T-helper 1 cell (primary cell): ENCODE measurements at places on chromosomes 7 and 10.

DNA sequence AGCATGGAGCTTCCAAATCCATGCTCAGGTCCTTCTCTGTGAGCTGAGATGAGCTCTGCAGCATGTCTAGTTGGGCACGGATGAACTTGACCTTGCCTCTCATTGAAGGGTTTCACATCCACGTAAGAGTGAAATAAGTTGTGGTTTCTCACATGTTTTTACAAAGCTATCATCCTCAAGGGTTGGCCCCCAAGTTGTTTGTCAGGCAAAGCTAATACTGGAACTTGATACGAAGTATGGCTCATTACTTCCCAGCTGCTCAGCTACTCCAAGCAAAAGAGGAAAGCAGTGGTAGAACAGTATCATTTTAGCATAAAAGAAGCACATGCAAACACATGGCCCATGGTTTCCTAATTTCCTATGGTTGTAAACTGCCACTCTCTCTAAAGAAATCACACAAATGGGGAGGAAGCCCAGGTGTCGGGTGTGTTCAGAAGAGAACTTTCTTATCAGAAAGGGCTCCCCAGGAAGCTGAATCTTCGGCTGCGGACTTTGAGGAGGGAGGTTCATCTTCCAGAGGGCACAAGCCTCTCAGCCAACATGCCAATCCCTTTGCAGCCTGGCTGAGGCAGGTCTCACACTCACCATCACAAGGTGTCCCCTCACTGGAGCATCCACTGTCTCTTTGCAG lies 45.3 kb downstream of the PDLIM1 start:
- DNase-seq, result no peak

- DNase-seq, result no peak
Observed at GRCh38 chr10:88540351-88540750, 42.8 kb downstream of the RNLS start.

- DNase-seq, result no peak
Observed at GRCh38 chr10:109894516-109894915, 28.8 kb downstream of the XPNPEP1 start.

GRCh38 chr7:69840248-69840647 lies 242.0 kb downstream of the AUTS2 start:
- DNase-seq, result no peak

GRCh38 chr10:88730864-88731263 lies 24.8 kb downstream of the LIPK start:
- DNase-seq, result no peak

- no peak for DNase-seq
Observed at GRCh38 chr7:123271856-123272255, 72.1 kb upstream of the SLC13A1 start.

- no peak for DNase-seq
Observed at GRCh38 chr10:101118031-101118430, 13.1 kb upstream of the TLX1 start.

- no peak for DNase-seq
Observed at GRCh38 chr7:25853314-25853713, 298.7 kb upstream of the NFE2L3 start.

GRCh38 chr7:64889686-64890162 lies 13.3 kb upstream of the ZNF273 start:
- no peak for DNase-seq

GRCh38 chr7:17150018-17150417 lies 148.4 kb upstream of the AHR start:
- no peak for DNase-seq

- DNase-seq, result no peak
Observed at GRCh38 chr7:138980563-138981291, 462 bp downstream of the KIAA1549 start.

GRCh38 chr10:5946786-5947185 lies 30.6 kb downstream of the IL15RA start:
- DNase-seq, result no peak

DNA sequence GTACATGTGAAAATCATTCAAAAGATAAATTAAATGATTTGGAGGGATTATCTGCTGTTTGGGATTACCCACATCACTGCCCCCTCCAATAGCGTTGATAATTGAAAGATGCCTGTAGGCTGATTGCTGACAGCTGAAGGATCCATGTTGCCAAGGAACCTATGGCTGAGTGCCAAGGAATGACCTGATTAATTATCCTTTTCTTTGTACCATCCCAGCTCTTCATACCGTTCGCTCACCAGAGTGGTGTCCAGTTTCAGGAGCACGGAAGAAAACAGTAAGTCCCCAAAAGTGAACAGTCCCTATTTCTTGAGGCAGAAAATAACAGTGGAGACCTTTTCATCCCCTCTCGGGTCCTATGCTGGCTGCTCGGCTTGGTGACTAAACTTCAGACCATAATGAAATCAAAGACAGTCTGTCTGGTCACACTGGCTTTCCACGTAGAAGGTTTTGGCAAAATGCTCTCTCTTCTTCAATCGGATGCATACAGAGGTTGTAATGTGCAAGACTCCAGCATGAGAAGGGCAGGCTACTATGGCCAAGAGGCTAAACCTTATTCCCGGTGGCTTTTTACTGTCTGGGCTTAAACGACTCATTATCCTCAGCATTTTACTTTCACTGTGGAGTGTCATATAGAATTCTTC lies 108.8 kb downstream of the SPAG6 start:
- no peak for DNase-seq

- DNase-seq, result no peak
Observed at GRCh38 chr7:52486267-52486666, 549.2 kb upstream of the POM121L12 start.

DNA sequence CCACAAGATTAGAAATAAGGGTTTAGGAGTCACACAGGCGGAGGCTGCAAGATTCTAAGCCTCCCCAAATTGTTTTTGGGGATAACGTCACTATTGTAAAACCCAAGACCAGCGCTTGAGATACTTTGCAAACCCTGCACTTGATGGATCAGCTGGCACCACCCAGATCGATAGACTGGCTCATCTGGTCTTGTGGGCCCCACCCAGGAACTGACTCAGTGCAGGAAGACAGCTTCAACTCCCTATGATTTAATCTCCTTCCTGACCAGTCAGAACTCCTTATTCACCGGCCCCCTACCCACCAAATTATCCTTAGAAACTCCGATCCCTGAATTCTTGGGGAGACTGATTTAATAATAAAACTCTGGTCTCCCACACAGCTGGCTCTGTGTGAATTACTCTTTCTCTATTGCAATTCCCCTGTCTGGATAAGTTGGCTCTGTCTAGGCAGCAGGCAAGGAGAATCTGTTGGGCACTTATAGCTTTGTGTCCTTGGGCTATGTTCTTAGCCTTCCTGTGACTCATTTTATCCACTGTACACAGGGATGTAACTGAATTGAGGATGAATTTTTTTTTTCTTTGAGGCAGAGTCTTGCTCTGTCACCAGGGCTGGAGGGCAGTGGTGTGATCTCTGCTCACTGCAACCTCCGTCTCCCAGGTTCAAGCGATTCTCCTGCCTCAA lies 64.4 kb upstream of the CARD11 start:
- DNase-seq, result no peak

DNA sequence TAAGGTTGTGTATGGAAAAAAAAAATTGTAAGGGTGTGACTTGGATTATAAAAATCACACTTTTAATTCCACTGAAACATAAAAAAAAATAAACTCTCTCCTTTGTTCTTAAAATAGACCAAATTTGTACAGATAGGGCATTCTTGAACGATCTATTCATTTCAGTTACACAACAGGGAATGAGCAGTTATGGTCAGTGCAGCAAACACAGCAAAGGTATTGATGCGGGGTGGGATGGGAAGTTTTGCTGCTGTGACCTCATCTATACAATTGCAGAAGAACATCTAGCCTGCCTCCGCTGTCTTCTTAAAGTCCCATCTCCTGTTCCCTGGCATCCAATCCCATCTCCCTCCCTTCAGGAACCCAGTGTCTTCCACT lies 580.2 kb downstream of the SUGCT start:
- DNase-seq, result no peak

- DNase-seq, result no peak
Observed at GRCh38 chr10:2054728-2055127, 317.4 kb upstream of the ADARB2 start.

- DNase-seq, result no peak
Observed at GRCh38 chr10:5305374-5305773, 59.4 kb upstream of the UCN3 start.

DNA sequence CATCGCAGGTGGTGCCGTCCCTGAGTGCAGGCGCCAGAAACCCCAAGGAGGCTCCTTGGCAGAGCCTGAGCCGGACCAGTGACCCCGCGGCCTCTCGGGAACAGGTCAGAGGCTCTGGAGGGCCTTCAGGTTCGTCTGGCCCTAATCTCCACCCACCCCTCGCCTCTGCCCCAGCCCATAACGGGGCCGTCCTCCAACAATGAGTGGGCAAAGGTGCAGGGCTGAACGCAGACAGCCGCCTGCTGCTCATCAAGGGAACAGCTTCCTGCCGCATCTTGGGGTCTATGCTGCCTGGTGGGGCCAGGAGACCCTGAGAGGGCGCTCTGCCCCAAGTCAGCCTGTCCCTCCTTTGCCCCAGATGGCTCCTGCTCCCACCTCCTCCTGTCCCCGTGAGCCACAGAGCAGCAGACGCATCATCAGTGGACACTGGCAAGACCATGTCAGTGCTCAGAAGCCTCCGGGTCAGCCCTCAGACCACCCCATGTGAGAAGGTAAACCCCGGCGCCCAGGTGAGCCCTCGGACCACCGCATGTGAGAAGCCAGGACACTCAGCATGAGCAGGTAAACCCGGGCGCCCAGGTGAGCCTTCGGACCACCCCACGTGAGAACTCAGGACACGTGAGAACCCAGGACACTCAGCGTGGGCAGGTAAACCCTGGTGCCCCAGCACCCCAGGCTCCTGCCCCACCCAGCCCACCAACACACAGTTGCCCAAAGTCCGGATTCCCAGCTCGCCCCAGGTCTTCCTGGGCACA lies 142.0 kb downstream of the PTPRN2 start:
- DNase-seq, result no peak

GRCh38 chr7:19030281-19030680 lies 87.2 kb downstream of the TWIST1 start:
- DNase-seq, result no peak

DNA sequence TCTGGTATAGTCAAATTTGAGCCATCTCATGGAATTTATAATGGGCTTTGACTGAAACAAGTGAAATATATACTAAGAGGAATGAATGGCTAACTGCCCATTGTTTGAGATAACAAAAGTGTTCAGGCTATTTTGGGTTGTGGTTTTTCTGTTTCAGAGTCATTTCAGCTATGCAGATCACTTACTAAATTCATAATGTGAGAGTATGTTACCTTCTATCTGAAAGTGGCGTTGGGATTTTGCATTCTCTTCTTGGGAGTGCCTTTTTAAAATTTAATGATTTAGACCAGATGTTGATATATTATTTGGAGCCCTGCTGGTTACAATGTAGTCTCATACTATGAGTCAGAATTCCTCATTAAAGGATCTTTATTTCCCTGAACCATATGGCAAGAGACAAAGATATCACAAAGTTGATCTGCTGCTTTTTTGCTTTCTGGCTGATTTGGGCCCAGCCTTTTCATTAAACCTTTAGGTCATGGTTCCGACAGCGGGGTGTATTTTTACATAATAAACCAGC lies 10.4 kb downstream of the VCL start:
- no peak for DNase-seq

- DNase-seq, result no peak
Observed at GRCh38 chr7:37068902-37069301, 344.6 kb upstream of the AOAH start.

DNA sequence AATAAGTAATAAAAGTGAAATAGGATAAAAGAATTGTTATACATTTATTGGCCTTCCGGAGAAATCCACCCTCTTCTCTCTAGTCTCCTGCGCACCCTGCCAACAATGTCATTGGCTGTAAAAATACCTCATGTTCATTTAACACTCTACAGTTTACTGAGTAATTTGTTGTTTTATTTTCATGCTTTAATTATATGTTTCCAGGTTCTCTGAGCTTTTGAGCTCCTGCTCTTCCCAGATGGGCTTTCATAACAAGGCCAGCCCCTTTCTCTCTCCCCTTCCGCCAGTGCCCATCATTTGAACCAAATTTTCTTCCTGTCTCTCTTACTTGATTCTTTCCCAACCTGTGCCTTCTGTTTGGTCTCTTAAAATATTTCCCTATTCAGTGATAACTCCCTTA lies 144.6 kb upstream of the PRSS1 start:
- no peak for DNase-seq

DNA sequence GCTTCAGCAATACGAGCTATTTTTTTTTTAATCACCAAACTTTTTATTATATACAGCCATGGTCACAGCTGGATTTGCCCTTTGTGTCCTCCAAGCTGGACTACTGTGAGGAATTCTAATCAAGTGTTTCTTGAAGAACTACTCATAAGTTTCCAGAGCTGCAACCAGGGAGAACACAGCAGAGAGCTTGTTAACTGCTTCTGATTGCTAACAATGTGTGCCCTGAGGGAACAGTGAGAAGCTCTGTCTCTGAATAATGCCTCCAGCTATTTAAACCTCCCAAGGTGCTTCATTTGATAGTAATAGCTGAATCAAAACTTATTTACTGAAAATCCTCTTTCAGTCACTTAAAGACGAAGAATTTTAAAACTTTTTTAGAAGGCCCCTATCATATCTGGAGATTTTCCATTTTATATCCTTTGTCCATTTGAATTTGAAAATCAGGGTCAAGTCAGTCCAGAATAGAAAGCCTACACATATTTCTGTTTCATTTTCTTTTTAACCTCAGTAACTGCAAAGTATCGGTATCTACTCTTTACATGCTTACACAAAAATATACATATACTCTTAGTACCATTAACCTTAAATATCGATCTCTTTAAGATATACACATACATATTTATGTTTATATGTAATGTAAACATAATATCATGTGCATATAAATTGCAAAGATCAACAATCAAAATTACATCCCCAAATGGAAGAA lies 1024.2 kb downstream of the GRM8 start:
- DNase-seq, result no peak

DNA sequence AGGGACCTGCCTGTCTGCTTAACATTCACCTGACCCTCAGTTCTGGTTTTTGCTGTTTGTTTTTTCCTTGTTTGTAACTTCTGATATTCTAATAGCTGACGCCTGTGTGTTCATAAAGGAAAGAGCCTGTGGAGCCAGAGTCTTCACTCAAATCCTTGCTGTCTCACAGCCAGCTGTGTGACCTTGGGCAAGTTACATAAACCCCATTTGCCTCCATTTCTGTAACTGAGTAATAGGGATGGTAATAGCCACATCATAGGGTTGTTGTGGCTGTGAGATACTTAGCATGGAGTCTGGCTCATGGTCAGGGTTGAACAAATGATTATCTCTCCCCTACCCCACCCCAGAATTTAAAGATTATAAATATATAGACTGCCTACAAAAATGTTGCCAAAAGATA lies 27.0 kb downstream of the WBP1L start:
- no peak for DNase-seq

GRCh38 chr10:97532935-97533671 lies 34.4 kb downstream of the UBTD1 start:
- DNase-seq, result no peak

DNA sequence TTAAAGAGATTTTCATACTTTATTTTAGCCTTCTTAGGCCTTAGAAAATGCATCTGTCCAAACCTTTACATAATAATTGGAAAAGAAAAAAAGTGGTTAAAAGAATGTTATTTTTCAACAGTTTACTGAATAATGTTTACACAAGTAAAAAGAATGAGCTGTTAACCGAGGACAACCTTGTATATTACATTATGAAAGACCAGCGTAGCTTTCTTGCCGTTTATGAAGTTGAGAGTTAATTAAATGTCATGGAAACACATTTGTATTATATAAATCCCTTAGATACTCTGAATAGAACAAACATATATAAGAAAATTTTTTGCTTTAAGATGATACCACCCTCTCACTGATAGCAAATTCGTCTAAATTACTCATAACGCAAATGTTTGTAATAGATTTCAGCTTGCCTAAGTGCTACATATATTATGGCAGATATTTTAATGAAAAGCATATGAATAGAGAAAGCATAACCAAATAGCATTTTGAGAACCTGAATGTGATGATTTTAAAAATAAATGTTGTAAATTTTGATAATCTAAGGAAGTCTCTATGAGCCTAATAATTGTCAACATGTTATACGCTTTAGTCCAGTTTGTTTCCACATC lies 9.1 kb downstream of the CACNB2 start:
- no peak for DNase-seq
